ENCODE measurements at places on chromosomes 13 and 19. TPM values are rescaled to one million over a fixed set of nuclear protein-coding genes. Genes with fewer than 3 reads are reported as not detected.

- no peak for DNase-seq
Observed at GRCh38 chr13:26880735-26881134, 120.1 kb upstream of the GPR12 start.

DNA sequence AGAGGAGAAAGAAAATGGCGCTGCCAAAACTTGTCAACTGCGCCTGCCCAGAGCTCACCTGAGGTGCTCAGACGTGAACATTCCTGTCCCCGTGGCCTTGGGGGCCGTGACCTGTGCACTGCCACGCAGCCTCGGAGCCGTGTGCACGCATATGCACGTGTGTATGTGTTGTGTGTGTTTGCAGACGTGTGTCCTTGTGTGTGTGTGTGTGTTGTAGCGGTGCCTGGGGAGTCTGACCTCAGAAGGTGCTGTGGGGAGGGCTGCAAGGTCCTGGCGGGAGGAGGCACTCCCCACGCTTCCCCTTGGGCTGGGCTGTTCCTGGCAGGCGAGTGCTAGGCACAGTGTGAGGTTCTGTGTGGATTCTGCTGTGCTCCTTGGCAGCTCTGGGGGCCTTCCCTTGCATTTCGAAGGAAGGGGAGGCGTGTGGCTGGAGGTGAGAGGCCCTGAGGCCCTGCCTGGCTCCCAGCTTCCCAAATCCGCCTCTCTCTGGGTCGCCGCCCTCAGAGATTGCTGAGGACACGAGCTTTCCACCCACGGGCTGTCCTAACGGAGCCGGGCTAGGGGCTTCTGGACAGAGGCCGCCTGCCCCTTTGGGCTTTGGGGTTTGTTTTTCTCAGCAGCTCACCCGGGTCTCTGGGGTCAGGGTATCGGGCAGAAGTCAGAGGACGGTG is 4.5 kb downstream of the BSG start:
- no peak for DNase-seq

The PEAK3 gene
- polyA plus RNA-seq = 0.09 TPM

The SRRM5 gene
- 0.67 TPM for polyA plus RNA-seq

DNA sequence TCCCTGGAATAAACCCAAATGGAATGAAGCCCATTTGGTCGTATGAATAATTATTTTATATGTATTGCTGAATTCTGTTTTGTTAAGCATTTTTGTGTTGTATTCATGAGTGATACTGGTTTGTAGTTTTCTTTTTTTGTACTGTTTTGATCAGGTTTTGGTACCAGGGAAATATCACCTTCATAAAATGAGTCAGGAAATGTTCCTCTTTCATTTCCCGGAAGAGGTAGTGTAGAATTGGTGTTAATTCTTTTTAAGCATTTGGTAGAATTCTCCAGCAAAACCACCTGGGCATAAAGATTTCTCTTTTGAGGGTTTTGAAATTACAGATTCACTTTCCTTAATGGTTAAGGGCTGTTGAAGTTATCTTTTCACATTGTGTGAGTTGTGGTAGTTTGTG is 13.3 kb downstream of the SPATA13 start:
- DNase-seq = no peak

The SPTBN4 gene
- 0.48 TPM for polyA plus RNA-seq

GRCh38 chr19:16562608-16563025 is 9.6 kb downstream of the SLC35E1 start:
- DNase-seq = no peak

- no peak for DNase-seq
Observed at GRCh38 chr13:31896427-31896826, 135.1 kb upstream of the FRY start.

The SIGLEC11 gene
- polyA plus RNA-seq = 0.51 TPM

The ELSPBP1 gene
- polyA plus RNA-seq = not detected

- DNase-seq = no peak
Observed at GRCh38 chr13:35984776-35985453, 146.3 kb downstream of the DCLK1 start.

The ADPRHL1 gene
- polyA plus RNA-seq = 189 TPM

The LMTK3 gene
- polyA plus RNA-seq = 0.42 TPM

DNA sequence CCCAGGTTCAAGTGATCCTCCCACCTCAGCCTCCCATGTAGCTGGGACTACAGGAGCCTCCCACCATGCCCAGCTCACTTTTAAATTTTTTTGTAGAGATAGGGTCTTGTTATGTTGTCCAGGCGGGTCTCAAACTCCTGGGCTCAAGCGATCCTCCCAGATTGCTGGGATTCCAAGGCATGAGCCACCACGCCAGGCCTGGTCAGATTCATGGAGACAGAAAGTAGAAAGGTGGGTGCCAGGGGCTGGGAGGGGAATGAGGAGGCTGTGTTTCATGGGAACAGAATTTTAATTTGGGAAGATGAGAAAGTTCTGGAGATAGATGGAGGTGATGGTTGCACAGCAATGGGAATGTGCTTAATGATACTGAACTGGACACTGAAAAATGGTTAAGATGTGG is 22.3 kb downstream of the ARHGEF18 start:
- DNase-seq = no peak

DNA sequence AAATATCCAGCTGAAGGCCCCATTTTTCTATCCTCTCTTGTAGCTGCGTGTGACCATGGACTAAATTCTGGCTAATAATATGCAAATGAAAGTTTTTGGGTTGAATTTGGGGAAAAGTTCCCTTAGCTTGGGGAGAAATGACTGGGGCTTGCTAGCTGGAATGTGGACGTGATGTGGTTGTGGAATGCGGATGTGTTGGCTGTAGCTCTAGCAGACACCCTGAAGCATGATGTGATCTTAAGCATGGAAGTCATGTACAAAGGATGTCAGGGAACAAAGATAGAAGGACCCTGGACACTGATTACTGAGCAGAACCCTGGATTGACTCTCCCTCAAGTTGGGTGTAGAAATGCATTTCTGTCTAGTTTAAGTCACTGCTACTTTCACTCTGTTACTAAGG is 25.4 kb upstream of the SCEL start:
- DNase-seq = no peak

- no peak for DNase-seq
Observed at GRCh38 chr19:3045885-3046697, 16.2 kb downstream of the TLE5 start.

The HTR2A gene
- polyA plus RNA-seq = 0.20 TPM

- peak; percentile 80 for DNase-seq
Observed at GRCh38 chr13:48818495-48819356, 157.0 kb upstream of the FNDC3A start.

GRCh38 chr19:7618348-7618747 is 11.0 kb downstream of the XAB2 start:
- no peak for DNase-seq

GRCh38 chr19:50708179-50708879 is 11.3 kb downstream of the SHANK1 start:
- no peak for DNase-seq

- DNase-seq = no peak
Observed at GRCh38 chr13:113652404-113653263, 5.4 kb downstream of the ATP4B start.

The FCER2 gene
- 0.97 TPM for polyA plus RNA-seq

DNA sequence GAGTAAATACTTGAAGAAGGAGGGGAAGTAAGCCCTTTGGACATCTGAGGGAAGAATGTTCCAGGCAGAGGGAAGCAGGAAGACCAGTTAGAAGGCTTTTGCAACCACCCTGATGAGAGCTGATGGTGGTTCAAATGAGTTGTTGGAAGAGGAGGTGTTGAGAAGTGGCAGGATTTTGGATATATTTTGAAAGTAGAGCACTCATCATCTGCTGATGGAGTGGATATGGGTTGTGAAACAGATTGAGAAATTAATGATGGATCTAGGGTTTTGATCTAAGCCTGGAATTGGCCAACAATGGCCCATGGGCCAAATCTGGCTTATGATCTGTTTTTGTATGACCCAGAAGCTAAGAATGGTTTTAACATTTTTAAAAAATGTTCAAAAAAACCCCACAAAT is 230.7 kb downstream of the NDFIP2 start:
- no peak for DNase-seq

GRCh38 chr19:1278074-1278473 is 2.7 kb downstream of the FAM174C start:
- no peak for DNase-seq

GRCh38 chr13:101626925-101627555 is 174.6 kb downstream of the ITGBL1 start:
- no peak for DNase-seq

GRCh38 chr13:108943842-108944241 is 314.4 kb downstream of the MYO16 start:
- DNase-seq = no peak

GRCh38 chr19:8155318-8155717 is 5.9 kb upstream of the FBN3 start:
- DNase-seq = no peak

Measured in muscle of back (tissue), 13 donors.